ENCODE measurements at places on chromosomes 2 and 18.

DNA sequence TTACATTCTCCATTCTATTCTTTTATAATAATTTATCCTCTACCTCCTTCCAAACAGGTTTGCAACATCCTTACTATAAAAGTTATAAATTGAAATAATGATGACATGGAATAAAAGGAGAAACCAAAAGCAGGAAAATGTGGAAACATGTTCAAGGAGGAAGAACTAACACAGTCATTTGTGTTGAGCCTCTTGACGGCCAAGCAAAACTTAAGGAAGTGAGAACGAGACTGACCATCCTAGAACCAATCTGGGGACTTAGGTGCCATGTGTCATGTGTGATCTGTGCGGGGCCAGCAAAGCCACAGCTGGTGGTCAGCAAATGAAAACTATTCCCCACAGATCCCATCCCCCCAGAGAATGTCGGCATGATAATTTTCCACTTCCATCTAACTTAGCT, 25.6 kb upstream of the FAM124B start:
- DNase-seq: no peak

DNA sequence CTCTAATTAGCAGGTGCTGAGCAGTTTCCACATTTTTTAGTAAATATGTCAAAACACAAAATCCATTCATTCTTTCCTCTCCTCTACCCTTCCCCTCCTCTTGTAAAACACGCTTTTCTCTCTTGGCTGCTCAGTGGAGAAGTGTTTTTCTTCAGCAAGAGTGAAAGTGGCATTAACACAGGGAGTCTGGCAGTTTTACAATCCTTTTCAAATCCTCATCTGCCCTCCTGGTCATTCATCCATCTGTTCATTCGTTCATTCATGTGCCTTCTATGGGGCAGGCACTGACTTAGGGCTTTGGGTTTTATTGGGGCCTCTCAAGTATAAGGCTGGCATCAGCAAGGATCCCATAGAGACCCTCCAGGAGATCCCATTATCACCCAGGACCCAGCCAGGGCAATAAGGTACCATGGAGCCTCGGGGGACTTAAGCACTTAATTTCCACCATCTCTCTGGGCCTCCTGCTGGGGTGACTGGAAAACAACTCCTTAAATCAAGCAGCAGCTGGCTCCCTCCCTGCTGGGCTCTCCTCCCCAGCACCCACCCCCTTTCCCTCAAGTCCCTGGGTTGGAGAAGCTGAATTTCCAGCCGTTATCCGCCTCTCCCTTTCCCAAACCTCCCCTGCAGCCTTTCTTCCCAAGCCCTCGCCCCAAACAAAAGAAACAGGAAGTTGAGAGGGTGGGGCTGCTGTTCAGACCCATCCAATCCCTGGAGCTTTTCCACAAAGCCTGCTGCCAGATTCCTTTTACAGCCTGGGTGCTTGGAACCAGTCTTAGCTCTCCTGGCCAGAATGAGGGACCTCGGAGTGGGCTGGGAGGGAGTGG, 32.6 kb downstream of the MARCHF4 start:
- DNase-seq: no peak

- DNase-seq: no peak
These were observed 79.0 kb downstream of the CRACDL start for GRCh38 chr2:98857001-98857400.

DNA sequence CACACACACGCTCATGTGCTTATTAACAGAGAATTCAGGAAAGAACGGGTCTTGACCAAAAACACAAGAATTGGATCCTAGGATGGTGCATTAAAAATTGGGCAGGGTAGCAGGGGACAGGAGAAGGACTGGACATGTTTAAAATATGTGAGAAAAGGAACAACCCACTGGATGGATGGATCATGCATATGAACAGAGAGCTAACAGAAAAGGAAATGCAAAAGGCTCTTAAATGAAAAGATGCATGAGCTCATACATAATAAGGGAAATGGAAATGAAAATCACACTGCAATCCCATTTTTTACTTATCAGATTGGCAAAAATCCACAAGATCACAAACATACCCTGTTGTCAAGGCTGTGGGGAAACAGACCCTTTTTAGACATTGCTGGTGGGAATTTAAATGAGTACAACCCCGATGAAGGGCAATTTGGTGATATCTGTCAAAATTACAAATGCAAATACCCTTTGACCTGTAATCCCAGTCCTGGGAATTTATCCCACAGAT, 440.6 kb upstream of the SLC14A2 start:
- no peak for DNase-seq

DNA sequence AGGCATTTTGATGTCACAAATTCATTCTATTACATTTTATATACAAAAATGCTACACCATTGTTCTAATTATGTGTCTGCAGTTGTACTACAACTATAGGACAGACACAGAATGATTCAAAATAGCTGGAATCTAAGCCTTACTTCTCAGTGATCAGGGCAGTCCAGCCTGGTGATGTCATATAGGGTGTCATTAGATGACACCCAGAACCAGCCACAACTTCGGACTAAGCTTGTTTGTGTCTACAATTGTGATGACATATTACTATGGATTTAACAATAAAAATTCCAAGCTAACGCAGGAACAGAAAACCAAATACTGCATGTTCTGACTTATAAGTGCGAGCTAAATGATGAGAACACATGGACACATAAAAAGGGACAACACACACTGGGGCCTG, 31.0 kb downstream of the M1AP start:
- no peak for DNase-seq

Data from C1 segment of cervical spinal cord (tissue), 14 donors.